Spleen (tissue), 13 donors: ENCODE measurements at places on chromosomes 7 and 10. TPM values are rescaled to one million over a fixed set of nuclear protein-coding genes. Genes with fewer than 3 reads are reported as not detected.

The NMT2 gene
- 16.1 TPM for total RNA-seq

The NFKB2 gene
- total RNA-seq = 161 TPM

The TMEM213 gene
- total RNA-seq = not detected

The PLXNA4 gene
- total RNA-seq = 14.5 TPM

The BRAT1 gene
- 37.3 TPM for total RNA-seq

The SAP25 gene
- 28.4 TPM for total RNA-seq

The HTRA1 gene
- 26.4 TPM for total RNA-seq

The FKBP6 gene
- not detected for total RNA-seq

The PIP gene
- total RNA-seq = not detected

The CLDN4 gene
- 0.40 TPM for total RNA-seq

The ZNF239 gene
- 3.5 TPM for total RNA-seq

The RBP3 gene
- total RNA-seq = not detected

The POLR2J3 gene
- total RNA-seq = 32.6 TPM

The GOLGA7B gene
- 0.83 TPM for total RNA-seq

The SEMA3A gene
- total RNA-seq = 14.3 TPM

The NPY4R gene
- total RNA-seq = not detected

The CTTNBP2 gene
- 13.2 TPM for total RNA-seq

The LRRC18 gene
- total RNA-seq = not detected

The UNCX gene
- not detected for total RNA-seq

The CALCR gene
- not detected for total RNA-seq

The SMKR1 gene
- total RNA-seq = 1.4 TPM

The ELAPOR2 gene
- total RNA-seq = 18.0 TPM

The SYT15 gene
- 2.0 TPM for total RNA-seq

The DYNC1I1 gene
- total RNA-seq = 2.7 TPM

The JCAD gene
- 2.2 TPM for total RNA-seq

The IL15RA gene
- 28.6 TPM for total RNA-seq

The FBXL13 gene
- 2.7 TPM for total RNA-seq

The CALML3 gene
- total RNA-seq = not detected

The DNAJB9 gene
- 17.8 TPM for total RNA-seq

The CAV2 gene
- total RNA-seq = 69.9 TPM

The C10orf62 gene
- not detected for total RNA-seq

The CFAP58 gene
- total RNA-seq = 0.42 TPM

The WNT8B gene
- total RNA-seq = not detected

The GPR26 gene
- total RNA-seq = not detected

The CPA2 gene
- not detected for total RNA-seq

The CDHR1 gene
- total RNA-seq = 10.6 TPM

The VAX1 gene
- total RNA-seq = not detected

The MDH2 gene
- total RNA-seq = 69.3 TPM

The CAMK2B gene
- total RNA-seq = 0.66 TPM

The GLI3 gene
- total RNA-seq = 6.1 TPM

The PON1 gene
- total RNA-seq = not detected

The PDGFA gene
- 18.8 TPM for total RNA-seq

The LRRC61 gene
- 14.3 TPM for total RNA-seq

The MCM7 gene
- 74.7 TPM for total RNA-seq

The HSPA14 gene
- 13.6 TPM for total RNA-seq

The SLC39A12 gene
- total RNA-seq = 0.13 TPM

The SPDYE1 gene
- total RNA-seq = not detected

The PILRA gene
- 33.4 TPM for total RNA-seq

The MYO1G gene
- 68.6 TPM for total RNA-seq

The CADPS2 gene
- total RNA-seq = 19.3 TPM

The ADAM12 gene
- 1.4 TPM for total RNA-seq

The SHH gene
- total RNA-seq = not detected

The TFR2 gene
- 2.3 TPM for total RNA-seq

The SPACDR gene
- 1.9 TPM for total RNA-seq

The WEE2 gene
- not detected for total RNA-seq

The IL6 gene
- total RNA-seq = 3.6 TPM

The ELOVL3 gene
- total RNA-seq = 0.64 TPM

The CAV1 gene
- 241 TPM for total RNA-seq
